ENCODE measurements at places on chromosomes 2 and 18. TPM values are rescaled to one million over a fixed set of nuclear protein-coding genes. Genes with fewer than 3 reads are reported as not detected.
A peak's percentile ranks its signal among the peaks of the same experiment; 100 is the strongest.

DNA sequence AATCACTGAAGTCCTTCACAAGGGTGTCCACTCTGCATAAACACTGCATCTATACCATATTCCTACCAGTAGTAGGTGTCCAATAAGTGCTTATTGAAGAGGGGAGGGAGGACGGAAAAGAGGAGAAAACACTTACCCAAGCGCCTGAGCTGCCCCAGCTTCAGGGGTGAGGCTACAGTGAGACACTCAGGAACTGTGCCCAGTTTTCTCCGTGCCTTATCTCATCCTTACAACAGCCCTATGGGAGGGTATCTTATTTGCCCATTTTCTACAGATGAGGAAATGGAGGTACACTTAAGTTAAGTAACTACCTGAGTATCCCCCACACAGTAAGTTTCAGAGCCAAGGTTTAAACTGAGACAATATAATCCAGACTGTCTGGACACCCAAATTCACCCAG, 41.5 kb downstream of the RNF152 start:
- no peak for DNase-seq

Gene NCK2
- total RNA-seq, result 92.1 TPM

- peak; percentile 50 for DNase-seq
Observed at GRCh38 chr2:64522843-64523428, 1.2 kb upstream of the AFTPH start.

- DNase-seq, result no peak
Observed at GRCh38 chr2:224999754-225000153, 42.5 kb downstream of the DOCK10 start.

Gene CPLX4
- not detected for total RNA-seq

DNA sequence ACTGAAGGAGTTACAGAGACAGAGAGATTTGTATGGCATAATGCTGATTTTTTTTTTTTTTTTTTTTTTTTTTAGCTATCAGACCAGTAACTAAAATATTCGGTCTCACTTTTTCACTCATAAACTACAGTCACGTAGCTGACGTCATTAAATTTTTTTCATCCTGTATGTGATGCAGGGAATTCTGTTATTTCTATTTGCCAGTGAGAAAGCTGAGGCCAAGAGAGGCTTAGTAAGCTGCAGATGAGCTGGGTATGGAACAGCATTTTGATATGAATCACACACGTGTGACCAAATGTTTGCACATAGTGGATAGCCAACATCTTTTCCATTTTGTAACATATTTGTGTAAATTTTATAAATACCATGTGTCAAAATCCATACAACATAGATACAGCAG, 79.1 kb upstream of the EPB41L3 start:
- DNase-seq, result no peak

GRCh38 chr2:240875228-240876034, 6.8 kb downstream of the AGXT start:
- DNase-seq, result no peak

DNA sequence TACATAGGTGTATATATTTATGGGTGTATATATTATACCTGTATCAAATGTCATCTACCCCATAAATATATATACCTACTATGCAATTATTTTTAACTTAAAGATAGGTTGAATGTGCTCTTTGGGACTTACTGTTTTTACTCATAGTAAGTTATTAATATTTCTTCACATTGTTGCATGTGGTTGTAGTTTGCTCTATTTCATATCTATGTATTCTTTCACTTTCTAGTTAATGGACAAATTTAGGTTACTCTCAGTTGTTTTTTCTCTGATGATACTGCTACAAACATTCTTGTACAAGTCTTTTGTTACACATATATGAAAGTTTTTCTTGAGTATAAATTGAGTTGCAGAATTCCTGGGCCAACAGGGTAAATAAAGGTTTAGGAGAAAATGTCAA, 601.8 kb upstream of the ID2 start:
- no peak for DNase-seq

DNA sequence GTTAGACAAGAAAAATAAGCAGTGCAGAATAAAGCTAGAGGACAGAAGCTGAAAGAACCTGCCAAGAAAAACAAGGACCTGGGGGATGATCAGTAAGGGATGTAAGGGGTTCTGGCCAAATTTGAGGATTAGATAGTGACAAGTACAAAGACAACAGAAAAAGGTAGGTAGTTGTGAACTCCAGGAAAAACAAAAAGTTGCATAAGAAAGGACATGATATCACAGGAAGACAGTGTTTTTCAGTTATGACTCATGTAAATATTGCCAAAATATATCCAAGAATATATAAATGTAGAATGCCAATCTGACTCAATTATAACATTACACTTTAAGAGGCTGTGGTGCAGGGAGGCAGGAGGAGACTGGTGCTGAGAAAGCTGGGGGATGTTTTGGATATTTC, 209.8 kb upstream of the SH3BP4 start:
- DNase-seq, result no peak

Gene CD28
- total RNA-seq, result 128 TPM

Gene ADAM17
- 21.4 TPM for total RNA-seq

Gene SERPINB13
- total RNA-seq, result not detected

Gene GPR75
- total RNA-seq, result 1.6 TPM

- DNase-seq, result no peak
Observed at GRCh38 chr18:78777992-78778391, 201.6 kb upstream of the SALL3 start.

Gene NCKAP5
- total RNA-seq, result not detected

DNA sequence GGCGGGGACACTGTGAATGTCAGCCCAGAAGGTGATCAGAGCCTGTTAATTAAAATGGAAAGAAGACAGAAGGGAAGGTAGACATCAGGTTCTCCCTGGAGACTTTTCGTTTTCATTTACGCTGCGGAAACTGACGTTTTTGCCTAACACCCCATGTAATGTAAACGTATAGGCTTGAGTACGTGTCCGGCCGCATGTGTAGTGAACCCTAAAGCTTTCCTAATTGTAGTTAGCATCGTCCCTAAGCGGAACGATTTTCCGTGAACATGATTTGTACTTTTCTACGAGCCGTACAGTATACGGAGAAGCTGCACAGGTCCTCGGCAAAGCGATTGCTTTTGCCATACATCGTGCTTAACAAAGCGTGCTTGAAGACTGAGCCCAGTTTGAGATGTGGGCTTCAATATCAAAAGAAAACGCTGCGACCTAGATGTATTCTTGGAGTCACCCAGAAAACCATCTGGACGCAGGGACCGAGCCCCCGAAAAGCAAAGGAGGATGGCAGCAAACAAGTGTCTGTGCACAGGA, 284 bp downstream of the TIMM21 start:
- no peak for DNase-seq

- no peak for DNase-seq
Observed at GRCh38 chr2:220191031-220191430, 563.6 kb downstream of the SLC4A3 start.

- DNase-seq, result no peak
Observed at GRCh38 chr2:211203986-211204385, 647.6 kb downstream of the CPS1 start.

DNA sequence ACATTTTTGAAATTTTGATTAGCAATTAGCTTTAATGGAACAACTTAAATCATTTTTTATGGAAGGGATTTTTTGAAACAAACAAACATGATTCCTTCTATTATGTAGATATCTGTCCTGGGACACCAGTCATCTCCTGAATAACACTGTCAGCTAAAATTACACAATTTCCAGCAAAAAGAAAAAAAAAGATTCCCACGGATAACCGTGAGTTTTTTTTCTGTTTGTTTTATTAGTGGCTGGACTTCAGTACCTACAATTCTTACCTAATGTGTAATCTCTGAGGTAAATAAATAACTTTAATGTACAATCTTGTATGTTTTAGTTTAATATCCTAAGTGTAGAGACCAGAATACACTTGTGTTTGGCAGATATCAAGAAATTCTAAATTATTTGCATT, 126.6 kb upstream of the KYNU start:
- no peak for DNase-seq

- DNase-seq, result no peak
Observed at GRCh38 chr2:147482916-147483669, 361.7 kb upstream of the ACVR2A start.

- DNase-seq, result no peak
Observed at GRCh38 chr2:15445891-15446562, 115.1 kb downstream of the NBAS start.

Gene MTIF2
- total RNA-seq, result 15.6 TPM

Gene POMC
- total RNA-seq, result 4.5 TPM

Gene GPC1
- 0.98 TPM for total RNA-seq

- DNase-seq, result no peak
Observed at GRCh38 chr2:98020992-98021713, 25.4 kb upstream of the TMEM131 start.
